Fibroblast of skin of back (primary cell): ENCODE measurements at places on chromosomes 2 and 18.
A peak's percentile ranks its signal among the peaks of the same experiment; 100 is the strongest.

DNA sequence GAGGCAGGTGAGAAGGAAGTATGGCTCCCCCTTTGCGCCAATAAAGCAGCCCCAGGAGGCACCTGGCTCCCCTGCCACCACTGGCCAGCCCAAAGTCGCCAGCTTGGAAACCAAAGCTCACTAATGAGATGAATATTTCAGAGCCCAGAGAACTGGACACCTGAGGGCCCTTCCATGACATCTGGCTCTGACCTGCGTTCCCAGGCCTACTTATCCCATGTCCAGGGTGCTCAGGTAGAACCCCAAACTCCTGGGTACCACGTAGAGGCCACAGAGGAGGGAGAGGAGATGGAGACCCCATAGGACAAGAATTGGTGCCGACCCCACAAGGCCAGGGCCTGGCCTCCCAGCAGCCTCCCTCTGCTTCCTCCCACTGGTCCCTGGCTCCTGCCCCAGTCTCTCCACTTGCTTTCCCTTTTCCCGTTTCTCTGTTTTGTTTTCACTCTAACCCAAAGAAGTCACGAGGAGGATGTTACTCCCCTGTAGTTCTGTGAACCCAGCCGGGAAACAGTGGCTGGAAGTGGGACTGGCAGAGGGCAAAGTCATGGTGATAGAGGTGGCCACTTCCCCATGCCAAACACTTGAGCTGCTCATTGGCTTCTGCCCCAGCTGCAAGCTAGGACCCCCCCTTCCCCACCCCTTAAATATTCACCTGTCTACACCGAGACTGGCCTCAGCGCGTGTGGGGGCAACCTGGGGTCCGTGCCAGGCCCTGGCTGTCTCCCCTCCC lies 820 bp downstream of the TMBIM1 start:
- peak; percentile 24 for DNase-seq

DNA sequence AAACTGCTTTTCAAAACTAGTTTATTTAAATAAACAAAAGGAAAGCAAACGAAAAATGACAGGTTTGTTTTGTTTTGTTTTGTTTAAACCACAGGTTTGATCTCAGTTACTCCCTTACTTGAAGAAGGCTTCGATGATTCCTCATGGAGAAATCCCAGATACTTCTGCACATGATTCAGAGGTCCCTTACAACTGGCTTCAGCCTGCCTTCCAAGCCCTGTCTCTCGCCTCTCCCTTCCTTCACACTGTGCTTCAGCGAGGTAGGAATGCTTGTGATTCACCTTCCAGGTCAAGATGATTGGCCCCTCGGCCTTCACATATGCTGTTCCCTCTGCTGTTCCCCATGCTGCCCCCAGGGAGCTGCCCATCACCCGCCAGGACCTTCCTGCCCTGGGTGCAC lies 104.1 kb upstream of the ITGA6 start:
- DNase-seq: no peak

DNA sequence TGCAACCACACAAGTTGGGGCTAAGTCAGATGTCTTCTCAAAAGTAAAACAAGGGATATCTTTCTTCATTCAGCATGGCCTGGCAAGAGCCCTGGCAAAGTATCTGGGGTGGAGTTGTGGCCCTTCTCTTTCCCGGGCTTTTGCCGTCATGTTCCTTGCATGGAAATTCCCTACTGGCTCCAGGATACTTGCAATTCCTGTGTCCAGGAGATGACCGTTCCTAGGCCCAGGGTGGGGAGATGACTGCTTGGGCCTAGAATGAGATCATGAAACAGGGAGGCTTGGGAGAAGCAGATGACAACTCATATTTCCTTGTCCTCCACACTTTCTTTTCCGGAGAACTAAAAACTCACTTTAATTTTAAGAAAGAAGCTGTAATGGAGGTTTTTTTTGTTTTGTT lies 60.9 kb downstream of the TGIF1 start:
- DNase-seq: no peak

GRCh38 chr2:215929602-215930335 lies 83.6 kb downstream of the MREG start:
- peak; percentile 62 for DNase-seq

GRCh38 chr2:190607657-190608357 lies 41.1 kb upstream of the NAB1 start:
- peak; percentile 80 for DNase-seq

GRCh38 chr2:20501974-20502373 lies 55.1 kb downstream of the RHOB start:
- peak; percentile 75 for DNase-seq

DNA sequence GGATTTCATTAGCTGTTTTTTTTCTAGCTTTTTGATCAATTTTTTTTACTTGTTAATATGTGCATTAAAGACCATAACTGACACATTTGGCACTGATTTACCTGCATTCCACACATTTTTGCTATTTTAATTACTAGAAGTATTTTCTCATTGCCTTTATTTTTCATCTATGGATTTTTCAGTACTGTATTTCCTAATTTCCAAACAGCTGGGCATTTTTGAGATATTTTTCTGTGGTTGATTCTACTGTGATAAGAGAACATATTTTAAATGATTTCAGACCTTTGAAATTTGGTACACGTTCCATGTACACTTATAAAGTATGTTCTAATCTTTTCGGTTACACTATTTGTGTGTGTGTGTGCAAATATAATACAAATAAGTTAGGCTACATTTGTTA lies 135.3 kb downstream of the PARD3B start:
- DNase-seq: peak; percentile 35

- no peak for DNase-seq
These were observed 167.3 kb upstream of the SRD5A2 start for GRCh38 chr2:31748041-31748440.

DNA sequence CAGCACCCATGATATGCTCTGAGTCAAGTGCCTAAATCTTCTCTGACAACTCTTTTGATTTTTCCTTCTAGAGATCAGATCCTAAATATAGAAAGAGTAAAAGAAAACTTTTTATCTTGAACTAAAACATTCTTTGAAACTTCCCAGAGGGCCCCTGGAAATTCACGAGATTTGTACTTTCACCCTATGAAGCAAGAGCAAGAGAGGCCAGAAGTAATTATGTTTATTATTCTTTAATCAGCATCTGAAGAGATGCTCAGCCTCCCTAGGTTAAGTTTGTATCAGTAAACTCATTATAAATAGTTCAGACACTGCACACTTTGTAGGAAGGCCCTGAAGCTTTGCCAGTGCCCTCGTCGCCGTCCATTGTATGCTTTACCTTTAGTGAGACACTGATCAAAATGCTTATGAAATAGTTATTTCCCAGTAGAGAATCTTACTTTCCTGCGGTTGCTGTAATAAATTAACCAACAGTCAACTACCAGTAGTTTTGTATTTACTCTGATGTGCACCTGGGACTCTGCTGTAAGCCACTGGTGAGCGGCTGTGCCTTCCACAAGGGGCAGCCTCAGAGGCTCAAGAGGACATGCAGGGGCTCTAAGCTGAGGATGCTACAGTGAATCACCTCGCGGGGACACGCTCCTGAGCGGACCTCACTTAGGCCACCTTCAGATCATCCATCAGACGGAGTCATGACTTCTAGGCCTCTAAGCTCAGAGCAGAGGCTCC lies 71.9 kb downstream of the BIN1 start:
- DNase-seq: no peak

DNA sequence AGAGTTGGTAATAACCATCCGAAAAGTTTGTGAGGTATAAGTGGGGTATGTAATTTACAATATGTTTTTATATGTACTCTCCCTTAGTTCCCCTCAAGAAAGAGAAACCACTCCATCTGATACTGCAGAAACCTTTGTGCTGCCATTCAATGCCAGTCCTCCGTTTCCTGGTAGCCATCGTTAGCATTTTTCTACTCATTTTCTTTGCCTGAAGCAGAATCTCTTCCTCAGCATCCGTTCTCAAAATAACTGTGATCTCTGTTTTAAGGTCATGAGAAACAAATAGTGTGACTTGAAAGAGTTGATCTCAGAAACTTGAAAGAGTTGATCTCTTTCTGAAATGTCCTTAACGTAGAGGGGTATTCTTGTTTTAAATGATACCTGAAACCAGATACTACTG lies 996 bp downstream of the PTCD3 start:
- no peak for DNase-seq

GRCh38 chr18:79952456-79952995 lies 1.1 kb upstream of the SLC66A2 start:
- no peak for DNase-seq

DNA sequence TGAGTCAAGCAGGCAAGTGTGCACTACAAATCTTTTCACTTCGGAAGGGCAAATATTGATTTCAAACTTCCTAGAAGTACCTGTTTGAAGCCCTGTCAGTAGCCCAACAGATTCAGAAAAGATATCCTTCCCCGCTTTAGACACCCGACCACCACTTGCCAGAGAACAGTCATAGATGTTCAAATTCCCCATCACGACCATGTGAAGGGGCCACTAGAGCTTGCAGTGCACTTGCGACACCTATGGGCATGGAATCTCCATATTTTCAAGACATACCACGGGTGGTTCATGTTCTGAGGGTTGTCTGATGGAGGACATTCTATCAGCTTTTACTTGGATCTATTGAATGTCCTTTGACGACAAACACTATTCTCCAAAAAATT lies 23.8 kb downstream of the GNLY start:
- DNase-seq: no peak

- no peak for DNase-seq
These were observed 5.6 kb upstream of the SGPP2 start for GRCh38 chr2:222418739-222419138.

DNA sequence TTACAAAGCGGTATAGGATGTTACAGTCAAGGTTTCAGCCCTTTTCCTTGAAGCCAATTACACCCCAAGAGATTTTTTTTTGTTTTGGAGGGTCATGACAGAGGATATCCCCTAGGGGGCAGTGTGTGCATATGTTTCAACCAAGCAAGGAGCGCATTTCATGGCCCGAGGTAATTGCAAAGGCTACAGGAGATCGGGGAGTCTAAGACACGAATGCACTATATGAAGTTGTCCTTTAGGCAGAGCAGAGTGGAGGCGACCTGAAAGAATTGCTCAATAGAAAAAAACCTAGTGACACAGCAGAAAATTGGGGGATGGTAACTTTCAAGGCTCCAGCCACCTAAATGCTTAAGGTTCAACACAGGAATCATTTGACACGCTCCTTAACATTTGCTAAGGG lies 219.8 kb upstream of the PARD3B start:
- peak; percentile 76 for DNase-seq

GRCh38 chr2:108787216-108787541 lies 608 bp downstream of the CCDC138 start:
- no peak for DNase-seq
